ENCODE measurements at places on chromosomes 5 and 9.

- no peak for DNase-seq
These were observed 162.2 kb downstream of the GADD45G start for GRCh38 chr9:89766991-89767390.

DNA sequence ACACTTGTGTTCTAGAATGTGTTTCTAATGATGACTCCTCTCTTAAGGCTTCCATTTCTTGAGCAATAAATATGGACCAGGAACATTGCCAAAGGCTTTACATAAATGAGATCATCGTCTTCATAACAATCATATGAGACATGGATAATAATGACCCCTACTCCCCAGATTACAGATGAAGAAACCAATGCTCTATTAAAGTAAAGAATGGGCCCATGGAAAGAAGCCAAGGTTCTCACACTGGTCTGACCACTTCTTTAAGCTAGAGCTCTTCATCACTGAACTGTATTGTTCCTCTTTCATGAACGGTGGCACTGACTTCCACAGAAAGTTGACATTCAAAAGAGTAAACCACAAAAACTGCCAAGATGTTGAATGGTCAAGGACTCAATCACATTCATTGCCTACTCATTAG lies 65.3 kb downstream of the MARCHF3 start:
- no peak for DNase-seq

DNA sequence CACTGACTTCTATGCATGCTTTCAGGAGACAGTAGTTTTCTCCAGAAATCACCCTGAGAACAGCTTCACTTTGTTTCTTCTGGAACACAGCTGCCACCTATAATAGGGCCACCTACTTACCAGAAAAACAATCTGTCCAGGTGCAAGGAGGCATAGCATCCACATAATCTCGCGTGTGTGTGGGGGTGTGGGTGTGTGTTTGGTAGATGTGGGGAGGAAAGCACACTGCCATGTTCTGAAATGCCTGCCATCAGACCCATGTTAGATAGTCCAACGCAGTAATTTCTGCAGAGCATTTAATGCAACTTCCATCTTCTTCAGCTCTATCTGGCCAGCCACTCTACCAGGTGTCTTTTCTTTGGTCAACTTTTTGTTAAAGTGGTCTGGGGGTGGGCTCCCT lies 102.9 kb downstream of the ACER2 start:
- no peak for DNase-seq

GRCh38 chr9:34744295-34745221 lies 34.6 kb upstream of the CCL21 start:
- no peak for DNase-seq

- DNase-seq, result no peak
These were observed 38.5 kb upstream of the DEPDC1B start for GRCh38 chr5:60738461-60738860.

GRCh38 chr5:76256116-76256889 lies 146.8 kb upstream of the IQGAP2 start:
- peak; percentile 58 for DNase-seq

DNA sequence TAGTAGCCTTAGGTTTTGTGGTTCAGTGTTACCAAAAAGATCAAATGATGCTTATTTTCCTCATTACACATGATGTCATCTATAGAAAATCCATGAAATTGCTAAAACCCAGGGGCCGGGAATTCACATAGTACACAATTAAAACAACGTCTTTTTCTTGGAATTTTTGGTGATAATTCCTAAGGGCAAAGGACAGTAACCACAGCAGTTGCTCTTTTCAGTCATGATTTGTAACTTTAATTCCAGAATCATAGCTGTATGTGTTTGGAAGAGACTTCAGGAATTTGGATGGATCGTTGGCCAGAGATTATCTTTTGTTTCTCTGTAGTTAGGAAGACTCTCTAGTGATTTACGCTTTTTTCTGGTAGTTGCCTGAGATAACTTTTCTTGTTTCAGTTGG lies 748.7 kb downstream of the TLE4 start:
- DNase-seq, result no peak

DNA sequence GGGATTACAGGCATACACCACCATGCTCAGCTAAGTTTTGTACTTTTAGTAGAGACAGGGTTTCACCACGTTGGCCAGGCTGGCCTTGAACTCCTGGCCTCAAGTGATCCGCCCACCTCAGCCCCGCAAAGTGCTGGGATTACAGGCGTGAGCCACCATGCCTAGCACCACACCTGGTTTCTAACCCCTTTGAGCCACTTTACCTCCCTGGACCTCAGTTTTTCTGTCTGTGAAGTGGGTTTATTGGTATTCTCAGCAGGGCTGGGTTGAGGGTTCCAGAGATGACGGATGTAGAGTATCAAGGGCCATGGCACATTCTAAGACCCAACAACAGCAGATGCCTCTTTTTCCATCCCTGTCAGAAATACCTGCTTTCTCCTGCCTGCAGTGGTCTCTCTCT lies 38.6 kb downstream of the AMBP start:
- DNase-seq, result no peak

DNA sequence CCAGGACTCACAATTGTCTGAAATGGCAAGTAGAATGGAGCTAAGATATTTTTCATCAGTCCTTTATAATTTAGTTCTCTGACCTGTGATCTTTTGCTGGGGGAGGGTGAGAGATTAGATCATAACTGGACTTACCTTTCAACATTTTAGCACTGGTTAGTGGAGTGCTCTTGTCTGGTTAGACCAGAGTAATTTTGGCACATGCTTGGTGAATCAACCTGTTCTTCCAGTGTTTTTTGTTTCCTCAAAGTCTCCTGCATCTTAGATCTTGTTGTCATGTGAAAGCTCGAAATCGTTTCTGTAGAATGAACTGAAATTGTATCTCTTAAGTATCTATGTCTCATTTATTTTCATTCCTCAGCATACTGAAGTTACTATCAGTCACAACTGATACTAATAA lies 122.4 kb downstream of the TLE4 start:
- no peak for DNase-seq

- no peak for DNase-seq
These were observed 853 bp downstream of the DCP2 start for GRCh38 chr5:112977440-112977861.

DNA sequence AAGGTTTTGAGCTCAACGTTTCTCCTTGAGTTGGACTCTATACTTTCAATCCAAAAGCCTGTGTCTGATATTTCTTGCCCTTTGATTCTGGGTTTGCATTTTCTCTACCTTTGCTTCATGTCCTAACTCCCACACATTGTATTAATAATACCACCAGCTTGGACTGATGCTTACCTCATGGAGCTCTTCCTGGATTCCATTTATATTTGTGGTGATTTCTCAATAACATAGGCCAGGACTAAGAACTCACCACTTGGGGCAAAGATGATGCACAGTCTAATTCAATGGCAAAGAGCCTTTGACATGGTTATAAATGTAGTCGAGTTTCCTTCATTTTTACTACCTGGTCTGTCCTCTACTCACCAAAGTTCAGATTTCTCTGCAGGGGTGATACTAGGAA lies 27.5 kb upstream of the EFNA5 start:
- no peak for DNase-seq

GRCh38 chr9:123686131-123686828 lies 243.6 kb downstream of the DENND1A start:
- no peak for DNase-seq

Data from central memory CD4-positive, alpha-beta T cell (primary cell).